Activated CD4-positive, alpha-beta T cell treated with anti-CD3 and anti-CD28 coated beads for 36 hours (primary cell): ENCODE measurements at places on chromosomes 11 and 22. TPM values are rescaled to one million over a fixed set of nuclear protein-coding genes. Genes with fewer than 3 reads are reported as not detected.

The TSGA10IP gene
- total RNA-seq = not detected

The MOV10L1 gene
- 0.11 TPM for total RNA-seq

The MIAT gene
- total RNA-seq = 18.5 TPM

The C11orf87 gene
- not detected for total RNA-seq

The FOLR1 gene
- total RNA-seq = not detected
